ENCODE measurements at places on chromosomes 11 and 22. TPM values are rescaled to one million over a fixed set of nuclear protein-coding genes. Genes with fewer than 3 reads are reported as not detected.

Gene B4GAT1
- 23.8 TPM for total RNA-seq

Gene OR2AG2
- total RNA-seq: not detected

Gene MMP3
- 0.42 TPM for total RNA-seq

Gene FAT3
- not detected for total RNA-seq

Gene KIF18A
- 22.5 TPM for total RNA-seq

Gene FAM181B
- total RNA-seq: not detected

Gene TBX1
- 5.3 TPM for total RNA-seq

DNA sequence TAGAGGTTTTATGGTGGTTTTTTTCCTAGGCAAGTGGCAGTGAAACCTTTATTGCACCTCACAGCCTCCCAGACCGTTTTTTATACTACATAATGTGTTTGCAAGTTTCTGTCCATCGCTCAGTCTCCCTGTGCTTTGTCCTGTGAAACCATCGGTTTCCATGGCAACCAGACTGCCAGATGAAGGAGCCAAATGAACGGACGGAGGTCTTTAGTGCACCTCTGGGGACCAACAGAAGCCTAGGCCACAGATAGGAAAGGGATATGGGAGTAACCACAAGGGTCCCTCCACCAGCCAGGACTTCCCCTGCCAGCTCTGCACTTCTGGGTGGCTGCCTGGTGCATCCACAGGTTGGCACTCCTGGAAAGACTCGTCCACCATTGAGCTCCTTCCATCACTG lies 165.0 kb downstream of the CHST1 start:
- DNase-seq: no peak

DNA sequence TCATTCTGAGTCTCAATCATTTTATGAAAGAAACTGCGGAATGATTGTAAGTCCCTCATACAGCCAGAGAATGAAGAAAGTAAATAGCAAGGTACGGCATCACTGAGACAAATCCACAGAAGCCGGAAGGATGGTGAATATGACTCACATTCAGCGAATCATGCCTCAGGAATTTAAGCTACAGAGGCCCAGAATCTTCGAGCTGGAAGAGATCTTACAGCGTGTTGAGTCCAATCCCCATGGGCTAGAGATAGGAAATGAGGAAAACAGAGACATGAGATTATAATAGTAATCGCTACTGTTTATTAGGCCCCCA lies 173.2 kb downstream of the KIF18A start:
- no peak for DNase-seq

DNA sequence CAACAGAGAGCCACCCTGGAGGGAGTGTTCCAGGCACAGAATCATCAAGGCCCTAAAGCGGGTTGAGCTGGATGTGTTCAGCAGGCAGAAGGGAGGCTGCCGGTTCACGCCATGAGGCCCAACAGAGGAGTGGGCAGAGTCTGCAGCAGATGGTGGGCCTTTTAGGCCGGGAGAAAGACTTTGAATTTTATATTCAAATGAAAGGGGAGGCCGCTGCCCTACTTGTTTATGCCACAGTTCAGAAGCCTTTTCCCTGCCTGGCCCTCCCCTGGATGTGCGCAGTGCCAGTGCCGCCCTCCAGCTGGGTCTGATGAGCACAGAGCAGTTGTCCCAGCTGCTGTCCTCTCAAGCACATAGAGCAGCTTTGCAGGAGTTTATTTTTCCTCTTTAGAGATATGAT lies 46.9 kb upstream of the TTC12 start:
- no peak for DNase-seq

- no peak for DNase-seq
Observed at GRCh38 chr11:108966206-108966605, 301.3 kb downstream of the DDX10 start.

- no peak for DNase-seq
Observed at GRCh38 chr11:69263736-69264052, 30.3 kb upstream of the MYEOV start.

GRCh38 chr22:50498322-50498890 lies 9.1 kb downstream of the LMF2 start:
- peak; percentile 88 for DNase-seq

DNA sequence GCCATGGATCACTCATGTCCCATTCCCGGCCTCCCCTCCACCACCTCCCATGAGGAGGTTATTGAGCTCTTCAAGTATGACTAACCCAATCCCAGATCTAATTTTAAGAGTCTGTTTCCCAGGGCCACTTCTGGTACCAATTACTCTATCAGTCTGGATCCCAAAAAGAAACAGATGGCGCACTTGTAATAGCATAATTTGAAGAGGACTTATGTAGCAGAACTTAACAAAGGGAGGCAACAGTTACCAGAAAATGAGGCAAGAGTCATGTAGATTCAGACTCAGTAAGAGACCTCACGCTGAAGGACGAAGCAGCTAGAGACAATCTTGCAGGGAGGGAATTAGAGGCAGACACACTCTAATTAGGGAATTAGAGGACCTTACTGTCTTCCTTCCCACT lies 46.9 kb downstream of the DDX6 start:
- DNase-seq: no peak

DNA sequence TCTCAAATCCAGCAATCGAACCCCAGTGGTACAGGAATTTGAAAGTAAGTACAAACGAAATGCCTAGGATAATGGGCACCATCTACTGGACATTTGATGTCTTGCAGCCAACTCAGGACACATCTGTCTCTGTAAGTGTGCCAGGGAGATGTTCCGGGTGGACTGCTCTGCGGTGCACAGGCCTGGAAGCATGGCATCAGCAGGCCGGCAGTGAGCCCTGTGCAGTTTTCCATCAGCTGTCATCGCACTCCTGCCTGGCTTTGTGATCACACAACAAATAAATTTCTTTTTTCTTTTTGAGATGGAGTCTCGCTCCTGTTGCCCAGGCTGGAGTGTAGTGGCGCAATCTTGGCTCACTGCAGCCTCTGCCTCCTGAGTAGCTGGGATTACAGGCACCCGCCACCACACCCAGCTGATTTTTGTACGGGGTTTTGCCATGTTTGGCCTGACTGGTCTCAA lies 71.0 kb downstream of the JAM3 start:
- DNase-seq: peak; percentile 73

DNA sequence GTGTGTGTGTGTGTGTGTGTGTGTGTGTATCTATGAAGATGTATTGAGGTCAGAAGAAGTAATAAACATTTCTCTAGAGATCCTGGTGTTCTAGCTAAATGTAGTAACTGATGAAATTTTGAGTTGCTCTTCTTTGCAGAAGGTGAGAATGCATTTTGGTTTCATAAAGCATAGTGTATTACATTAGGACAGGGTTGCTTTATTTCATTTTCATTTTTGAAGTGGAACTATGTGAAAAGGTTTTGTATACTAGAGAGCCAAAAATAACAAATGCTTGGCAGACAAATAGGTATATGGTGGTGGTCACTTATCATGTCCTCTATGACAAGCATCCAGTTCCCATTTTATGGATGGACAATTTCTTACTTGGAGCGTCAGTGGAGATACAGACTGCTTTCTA lies 99.0 kb downstream of the CASP12 start:
- DNase-seq: no peak

GRCh38 chr22:46674367-46674781 lies 54.2 kb downstream of the GRAMD4 start:
- no peak for DNase-seq

Measured in Caco-2 (cell line).